ENCODE measurements at places on chromosomes 11 and 22. TPM values are rescaled to one million over a fixed set of nuclear protein-coding genes. Genes with fewer than 3 reads are reported as not detected.

DNA sequence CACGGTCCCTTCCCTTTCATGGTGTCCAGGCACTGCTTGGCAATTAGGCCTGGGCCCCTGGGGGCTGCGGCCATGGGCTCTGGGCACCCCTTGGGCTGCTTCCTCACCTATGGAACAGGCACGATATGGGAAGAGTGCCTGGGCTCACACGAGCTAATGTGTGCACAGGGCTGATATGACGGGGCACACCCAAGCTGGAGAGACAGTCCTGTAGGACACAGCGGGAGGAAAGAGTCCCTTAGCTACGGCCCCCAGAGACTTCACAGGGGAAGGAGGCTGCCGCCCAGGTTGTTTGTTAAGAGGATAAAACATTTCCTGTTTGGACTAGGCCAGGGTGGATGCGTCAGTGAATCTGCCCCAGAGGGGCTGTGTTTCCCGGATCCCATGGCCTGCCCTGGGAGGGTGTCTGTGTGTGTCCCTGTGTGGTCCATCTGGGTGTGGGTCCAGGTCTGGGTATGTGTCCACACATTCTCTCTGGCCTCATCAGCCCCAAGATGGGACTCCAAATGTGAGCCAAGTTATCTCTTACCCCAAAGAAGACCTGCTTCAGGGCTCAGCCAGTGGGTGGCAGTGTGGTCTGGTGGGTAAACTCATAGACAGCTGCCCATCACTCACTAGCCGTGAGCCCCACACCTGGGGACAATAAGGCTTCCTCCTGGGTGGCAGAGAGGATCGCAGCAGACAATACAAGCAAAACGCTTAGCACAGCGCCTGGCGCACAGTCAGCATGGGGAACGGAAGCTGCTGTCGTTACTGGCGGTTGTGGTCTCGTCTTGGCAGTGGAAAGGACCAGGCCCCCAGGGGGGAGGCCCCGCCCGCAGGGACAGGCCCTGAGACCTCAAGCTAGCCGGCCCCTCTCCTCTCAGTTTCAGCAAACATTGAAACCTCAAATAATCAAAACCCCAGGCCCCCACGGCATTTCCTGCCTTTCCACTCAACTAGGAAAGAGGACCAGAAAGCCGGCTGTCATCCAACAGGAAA, 3.2 kb upstream of the EMID1 start:
- H3K27me3 ChIP-seq = no peaks in the 10 kb centered on the region
- H3K4me1 ChIP-seq = peaks cover 15% of the 10 kb centered on the region
- no peak overlapping the region for H3K4me3 ChIP-seq

DNA sequence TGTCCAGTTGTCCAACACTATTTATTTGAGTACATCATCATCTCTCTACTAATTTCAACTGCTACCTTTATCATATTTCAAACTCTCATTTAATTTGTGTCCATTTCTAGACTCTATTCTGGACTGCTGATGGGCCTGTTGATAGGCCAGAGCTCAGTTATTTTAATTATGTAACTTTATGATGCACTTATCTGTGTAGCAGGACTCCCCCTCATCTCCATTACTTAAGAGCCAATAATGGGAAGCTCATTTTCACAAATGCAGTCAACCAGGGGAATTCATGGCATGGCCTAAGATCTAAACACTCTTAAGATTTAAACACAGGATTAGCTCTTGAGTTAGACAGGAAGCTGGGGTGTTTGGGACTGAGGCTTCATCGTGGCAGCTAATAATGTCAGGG, 21.4 kb downstream of the KCNQ1OT1 start:
- no peak overlapping the region for H3K4me3 ChIP-seq
- no peak overlapping the region for H3K27ac ChIP-seq
- H3K27me3 ChIP-seq = no peaks in the 10 kb centered on the region
- no peak for DNase-seq
- H3K36me3 ChIP-seq = no peaks in the 10 kb centered on the region
- H3K4me1 ChIP-seq = peaks cover 31% of the 10 kb centered on the region

DNA sequence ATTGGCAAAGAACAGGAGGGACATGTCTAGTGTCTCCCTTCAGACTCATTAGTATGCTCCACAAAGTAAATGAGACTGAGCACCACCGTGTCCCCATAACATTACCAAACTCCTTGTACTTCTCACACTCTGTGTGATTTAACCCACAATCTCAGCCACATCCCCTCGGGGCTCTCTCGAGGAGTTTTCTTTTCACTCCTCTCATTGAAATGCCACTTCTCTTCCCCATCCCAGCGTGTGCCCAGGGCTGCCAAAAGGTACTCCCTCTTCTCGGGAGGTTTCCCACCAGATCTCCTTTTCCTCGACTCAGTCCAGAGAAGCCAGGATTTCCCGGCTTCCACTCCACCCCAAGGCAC, 1.1 kb downstream of the RBFOX2 start:
- no peak for DNase-seq
- H3K4me1 ChIP-seq = peaks cover 23% of the 10 kb centered on the region
- H3K36me3 ChIP-seq = no peaks in the 10 kb centered on the region
- peak overlapping the region; percentile 83 for H3K27ac ChIP-seq
- no peaks in the 10 kb centered on the region for H3K27me3 ChIP-seq
- peak overlapping the region; percentile 31 for H3K4me3 ChIP-seq

- no peaks in the 10 kb centered on the region for H3K27me3 ChIP-seq
- no peaks in the 10 kb centered on the region for H3K4me1 ChIP-seq
- no peak overlapping the region for H3K27ac ChIP-seq
- no peak for DNase-seq
Measured at GRCh38 chr11:110490886-110491285, 61.1 kb downstream of the FDX1 start.

The RAB38 gene
- not detected for total RNA-seq

DNA sequence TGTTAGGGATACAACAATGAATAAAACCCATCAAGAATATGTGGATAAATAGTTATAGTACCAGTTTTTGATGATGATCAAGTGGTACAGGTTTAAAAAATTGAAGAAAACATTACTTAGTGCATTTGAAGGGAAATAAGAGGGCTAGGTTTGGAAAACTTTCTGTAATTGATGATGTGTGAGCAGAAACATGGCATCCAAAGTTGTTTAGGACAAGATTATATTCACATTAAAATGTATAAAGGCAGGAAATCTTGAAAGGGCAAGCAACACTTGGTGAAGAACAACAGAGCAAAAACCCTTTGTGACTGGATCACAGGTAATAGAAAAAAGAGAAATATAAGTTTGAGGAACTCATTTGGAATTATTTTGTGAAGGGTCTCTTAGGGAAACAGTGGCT, 572.3 kb upstream of the RAG2 start:
- H3K4me1 ChIP-seq = no peaks in the 10 kb centered on the region
- DNase-seq = no peak
- no peak overlapping the region for H3K27ac ChIP-seq
- no peaks in the 10 kb centered on the region for H3K36me3 ChIP-seq
- H3K27me3 ChIP-seq = no peaks in the 10 kb centered on the region

GRCh38 chr22:40626851-40627250, 9.7 kb downstream of the MRTFA start:
- no peak overlapping the region for H3K27ac ChIP-seq
- no peak overlapping the region for H3K4me3 ChIP-seq
- H3K27me3 ChIP-seq = no peaks in the 10 kb centered on the region
- H3K36me3 ChIP-seq = no peaks in the 10 kb centered on the region
- H3K4me1 ChIP-seq = peaks cover 8% of the 10 kb centered on the region

DNA sequence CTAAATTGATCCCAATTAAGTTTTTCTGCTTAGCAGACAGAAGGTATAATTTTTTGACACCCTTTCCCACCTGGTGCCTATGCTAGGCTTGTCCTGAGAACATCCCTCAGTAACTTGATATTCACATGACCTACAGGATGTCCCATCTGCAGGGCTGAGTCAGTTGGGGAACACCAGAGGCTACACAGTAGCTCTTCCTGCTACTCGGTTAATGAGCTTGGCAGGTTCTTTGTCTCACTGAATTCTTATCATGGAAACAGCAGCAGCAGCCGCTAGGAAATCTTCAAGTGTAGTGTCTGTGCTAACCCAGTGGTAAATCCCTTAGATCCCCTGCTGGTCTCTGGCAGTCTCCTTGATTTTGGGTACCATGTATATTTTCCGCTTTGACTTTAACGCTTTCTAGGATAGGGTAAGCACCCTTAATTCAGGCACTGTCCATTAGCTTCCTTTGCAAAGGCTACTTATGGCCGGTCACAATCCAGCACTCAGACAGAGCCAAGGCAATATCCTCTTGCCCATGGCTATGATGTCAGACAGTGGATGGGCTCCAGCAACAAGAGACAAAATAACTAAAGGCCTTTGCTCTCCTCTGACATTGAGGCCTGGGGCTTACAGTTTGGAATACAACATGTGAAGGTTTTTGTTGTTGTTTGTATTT, 8.5 kb downstream of the MRPL16 start:
- H3K36me3 ChIP-seq = peaks cover 8% of the 10 kb centered on the region
- no peaks in the 10 kb centered on the region for H3K27me3 ChIP-seq
- no peak for DNase-seq
- peaks cover 5% of the 10 kb centered on the region for H3K4me1 ChIP-seq
- H3K27ac ChIP-seq = no peak overlapping the region

DNA sequence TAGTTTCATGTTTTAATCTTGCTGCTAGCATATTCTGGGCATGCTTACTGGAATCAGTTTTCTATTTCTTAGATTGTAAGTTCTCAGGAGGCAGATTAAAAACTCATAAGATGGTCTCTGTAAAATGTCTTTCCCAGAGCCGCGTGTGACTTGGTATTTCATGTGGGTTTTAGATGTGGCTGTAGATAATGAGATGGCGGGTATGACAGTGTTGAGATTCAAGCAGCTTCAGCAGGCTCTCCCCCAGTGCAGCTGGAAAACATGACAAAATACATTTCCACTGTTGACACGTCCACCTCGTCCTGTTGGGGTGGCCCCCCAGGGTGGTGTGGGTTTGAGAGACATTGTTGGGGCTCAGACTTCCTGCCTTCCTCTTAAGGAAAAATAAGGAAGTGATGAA, 106.8 kb downstream of the KIRREL3 start:
- no peaks in the 10 kb centered on the region for H3K4me1 ChIP-seq
- no peaks in the 10 kb centered on the region for H3K27me3 ChIP-seq
- no peak overlapping the region for H3K4me3 ChIP-seq

The NEFH gene
- 0.52 TPM for total RNA-seq

The PNPLA3 gene
- total RNA-seq = 0.78 TPM

DNA sequence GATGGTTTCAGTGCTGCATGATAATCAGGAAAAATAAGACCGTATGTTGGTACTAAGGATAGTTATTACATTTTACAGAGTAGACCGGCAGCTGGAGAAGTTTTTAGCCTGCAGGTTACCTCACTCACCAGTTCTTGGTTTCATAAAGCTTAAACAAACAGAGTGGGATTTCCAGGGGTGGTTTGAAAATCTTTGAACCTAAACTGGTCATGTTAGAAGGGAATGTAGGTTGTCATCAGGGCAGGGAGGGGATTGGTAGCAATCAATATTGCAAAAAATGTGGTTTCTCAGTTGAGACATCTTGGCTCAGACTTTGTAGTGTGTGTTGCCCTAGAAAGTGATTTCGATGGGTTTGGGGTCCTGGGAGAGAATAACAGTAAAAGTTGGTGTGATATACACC, 17.5 kb downstream of the EXT2 start:
- no peak for DNase-seq
- no peaks in the 10 kb centered on the region for H3K27me3 ChIP-seq
- peaks cover 5% of the 10 kb centered on the region for H3K4me1 ChIP-seq
